Dorsolateral prefrontal cortex (tissue), 122 donors: ENCODE measurements at places on chromosomes 16 and 17.
A peak's percentile ranks its signal among the peaks of the same experiment; 100 is the strongest.

GRCh38 chr16:21134053-21134452 is 16.6 kb downstream of the DNAH3 start:
- DNase-seq, result no peak

- no peak for DNase-seq
These were observed 1.1 kb upstream of the SLC43A2 start for GRCh38 chr17:1629504-1630310.

DNA sequence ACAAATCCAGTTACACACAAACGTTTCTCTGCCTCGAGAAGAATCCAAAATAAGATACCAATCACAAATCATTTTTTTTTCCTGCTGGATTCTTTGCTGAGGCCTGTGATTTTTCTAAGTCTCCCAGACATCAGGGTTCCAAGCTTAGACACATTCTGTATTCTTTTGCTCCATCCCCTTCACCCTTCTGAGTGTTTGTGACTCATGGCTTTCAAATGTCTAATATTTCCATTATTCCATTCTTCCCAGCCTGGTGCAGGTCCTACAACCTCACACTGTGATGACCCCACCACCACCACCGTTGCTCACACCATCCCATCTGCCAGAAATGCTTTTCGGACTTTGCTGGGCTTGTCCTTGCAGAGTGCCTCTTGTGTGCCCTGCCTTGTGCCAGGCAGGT is 480.1 kb downstream of the SOX9 start:
- DNase-seq, result no peak

DNA sequence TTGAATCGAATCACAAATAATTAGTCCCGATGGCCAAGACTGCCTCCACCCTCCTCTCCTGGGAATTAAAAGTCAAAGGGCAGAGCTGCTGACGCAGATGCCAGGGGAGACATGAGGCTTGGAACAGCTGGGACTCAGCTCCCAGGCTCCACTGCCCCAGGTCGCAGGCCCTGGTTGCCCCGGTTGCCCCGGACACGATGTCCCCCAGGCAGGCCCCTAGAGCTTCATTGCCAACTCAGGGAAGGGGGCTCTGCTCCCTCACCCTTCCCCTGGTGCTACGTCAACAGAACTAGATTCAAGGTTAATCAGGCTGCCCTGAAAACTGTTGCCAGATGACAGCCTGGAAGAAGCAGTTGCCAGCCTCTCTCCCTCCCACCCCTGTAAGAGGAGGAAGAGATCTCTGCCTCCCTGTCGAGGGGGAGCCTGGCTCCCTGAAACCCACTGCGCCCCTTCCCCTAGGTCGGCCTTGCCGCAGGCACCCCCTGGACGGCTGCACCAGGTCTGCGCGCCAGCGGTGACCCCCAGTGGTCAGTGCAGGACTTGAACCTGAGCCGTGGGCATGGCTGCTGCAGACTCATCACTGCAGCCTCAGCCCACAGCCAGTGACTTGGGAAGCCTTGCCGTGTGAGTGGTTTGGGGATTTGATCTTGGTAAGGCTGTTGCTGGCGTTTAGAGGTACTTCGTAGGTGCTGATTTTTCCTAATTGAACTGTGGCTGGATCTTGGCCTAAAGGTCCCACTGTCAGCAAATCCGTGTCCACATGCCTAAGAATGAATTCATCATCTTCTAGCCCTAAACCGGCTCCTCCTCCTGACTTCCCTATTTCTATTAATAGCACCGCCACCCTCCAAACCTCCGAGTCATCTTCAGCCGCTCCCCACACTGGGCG is 84.1 kb upstream of the TOB1 start:
- peak; percentile 82 for DNase-seq

DNA sequence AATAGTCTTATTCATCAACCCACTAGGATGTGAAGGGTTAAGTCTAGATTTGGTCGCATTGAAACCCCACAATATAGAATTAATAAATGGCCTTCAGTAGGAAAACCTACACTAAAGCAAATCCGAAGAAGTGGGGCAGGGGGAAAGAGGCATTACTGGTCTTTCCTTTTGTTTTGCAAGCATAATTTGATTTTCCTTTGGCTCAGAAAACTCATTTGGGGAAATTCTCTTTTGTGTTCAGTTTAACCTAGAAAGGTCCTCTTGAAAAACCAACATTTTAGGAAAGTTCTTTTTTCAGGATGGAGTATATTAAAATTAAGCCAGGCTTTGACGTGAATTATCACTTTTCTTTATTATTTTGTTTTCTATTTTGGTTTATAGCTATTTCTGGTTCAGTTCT is 31.7 kb downstream of the ERCC4 start:
- no peak for DNase-seq

DNA sequence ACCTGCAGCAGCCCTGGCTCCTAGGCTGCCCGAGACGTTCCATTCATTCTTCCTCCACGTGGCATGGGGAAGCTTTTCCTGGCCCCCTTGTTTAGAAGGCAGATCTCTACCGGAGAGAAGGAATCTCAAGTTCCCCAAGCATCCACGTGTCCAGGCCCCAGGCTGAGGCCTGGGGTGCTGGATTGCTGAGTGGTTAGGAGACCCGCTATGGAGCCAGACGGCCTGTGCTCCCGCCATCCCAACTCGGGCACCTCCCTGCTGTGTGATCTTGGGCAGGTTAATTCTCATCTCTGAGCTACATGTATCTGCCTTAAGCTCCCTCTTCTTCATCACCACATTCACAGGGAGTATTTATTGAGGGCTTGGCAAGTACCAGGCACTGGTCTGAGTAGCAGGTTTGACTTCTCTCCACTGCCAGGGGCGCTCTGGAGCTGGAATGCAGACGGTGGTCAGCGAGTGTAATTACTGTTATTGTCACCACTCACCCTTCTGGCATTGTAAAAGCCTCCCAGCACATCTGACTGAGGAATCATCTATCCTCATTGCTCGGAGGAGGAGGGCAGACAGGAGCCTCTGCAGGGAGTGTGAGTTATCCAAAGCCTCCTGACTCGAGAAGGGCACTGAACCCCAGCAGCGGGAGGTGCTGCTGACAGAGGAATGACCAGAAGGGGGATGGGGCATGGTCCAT is 1.1 kb upstream of the ADGRG1 start:
- no peak for DNase-seq

- DNase-seq, result peak; percentile 59
These were observed 1.3 kb downstream of the THRA start for GRCh38 chr17:40063901-40064531.

DNA sequence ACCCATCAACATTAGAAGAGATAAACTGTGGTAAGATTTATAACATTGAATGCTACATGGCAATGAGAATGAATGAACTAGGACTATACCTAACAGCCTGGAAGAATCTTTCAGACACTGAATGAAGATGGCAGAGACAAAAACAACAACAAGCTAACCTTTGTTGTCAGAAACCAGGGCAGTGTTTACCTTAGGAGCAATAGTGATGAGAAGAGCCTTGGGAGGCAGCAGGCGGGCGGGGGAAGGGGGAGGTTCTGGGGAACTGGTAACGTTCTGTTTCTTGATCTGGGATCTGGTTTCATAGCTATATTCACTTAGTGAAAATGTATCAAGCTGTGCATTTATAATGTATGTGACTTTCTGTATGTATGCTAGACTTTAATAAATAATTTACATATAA is 139.0 kb upstream of the TNRC6C start:
- no peak for DNase-seq

DNA sequence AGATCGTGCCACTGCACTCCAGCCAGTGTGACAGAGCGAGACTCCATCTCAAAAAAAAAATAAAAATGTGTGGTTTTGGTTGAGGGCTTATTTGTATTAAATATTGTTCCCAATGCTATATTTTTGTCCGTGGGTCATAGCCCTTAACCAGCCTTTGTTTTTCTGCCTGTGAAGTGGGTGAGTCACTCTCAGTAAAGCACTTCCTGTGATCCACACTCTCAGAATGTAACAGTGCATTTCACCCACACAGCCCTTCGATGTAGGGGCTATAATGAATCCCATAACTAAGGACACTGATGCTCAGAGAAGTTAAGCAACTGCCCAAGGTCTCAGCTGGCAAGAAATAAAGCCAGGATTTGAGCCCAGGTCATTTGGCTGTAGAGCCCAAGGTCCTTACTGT is 34.7 kb upstream of the POLR3E start:
- no peak for DNase-seq

DNA sequence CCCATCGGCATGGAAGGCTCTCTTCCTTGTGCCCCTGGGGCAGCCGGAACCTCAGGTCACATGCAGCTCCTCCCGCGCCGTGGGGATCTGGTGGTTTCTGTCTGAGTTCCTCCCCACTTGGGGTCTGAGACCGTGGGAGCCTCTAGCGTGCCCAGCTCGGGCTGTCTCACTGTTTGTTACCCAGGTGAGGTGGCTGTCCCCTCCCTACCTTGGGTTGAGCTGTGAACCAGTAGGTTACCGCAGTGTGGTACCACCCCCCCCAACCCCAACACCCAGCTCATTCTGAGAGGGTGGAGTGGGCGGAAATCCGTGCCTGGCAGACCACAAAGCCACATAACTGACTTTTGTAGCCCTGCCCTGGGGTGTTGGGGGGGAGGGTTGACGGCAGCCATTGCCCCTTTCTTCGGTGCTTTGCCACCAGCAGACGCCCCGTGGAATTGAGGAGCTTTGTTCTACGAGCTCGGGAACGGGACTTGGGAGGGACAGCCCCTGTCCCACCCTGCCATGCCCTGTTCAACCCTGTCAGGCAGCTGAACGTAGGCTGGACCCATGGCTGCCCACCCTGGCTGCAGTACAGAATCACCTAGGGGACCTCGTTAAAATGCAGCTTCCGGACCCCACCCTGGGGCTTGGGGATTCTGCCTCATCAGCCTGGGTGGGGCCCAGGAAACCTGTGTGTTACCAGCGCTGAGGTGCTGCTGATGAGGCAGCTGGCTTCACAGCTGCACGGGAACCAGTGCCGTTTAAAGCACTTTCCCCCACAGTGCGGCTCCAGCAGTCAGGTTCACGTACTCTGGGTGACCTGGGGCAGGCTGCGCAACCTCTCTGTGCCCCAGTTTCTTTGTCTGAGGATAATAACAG is 18.5 kb downstream of the RAP1GAP2 start:
- DNase-seq, result no peak

DNA sequence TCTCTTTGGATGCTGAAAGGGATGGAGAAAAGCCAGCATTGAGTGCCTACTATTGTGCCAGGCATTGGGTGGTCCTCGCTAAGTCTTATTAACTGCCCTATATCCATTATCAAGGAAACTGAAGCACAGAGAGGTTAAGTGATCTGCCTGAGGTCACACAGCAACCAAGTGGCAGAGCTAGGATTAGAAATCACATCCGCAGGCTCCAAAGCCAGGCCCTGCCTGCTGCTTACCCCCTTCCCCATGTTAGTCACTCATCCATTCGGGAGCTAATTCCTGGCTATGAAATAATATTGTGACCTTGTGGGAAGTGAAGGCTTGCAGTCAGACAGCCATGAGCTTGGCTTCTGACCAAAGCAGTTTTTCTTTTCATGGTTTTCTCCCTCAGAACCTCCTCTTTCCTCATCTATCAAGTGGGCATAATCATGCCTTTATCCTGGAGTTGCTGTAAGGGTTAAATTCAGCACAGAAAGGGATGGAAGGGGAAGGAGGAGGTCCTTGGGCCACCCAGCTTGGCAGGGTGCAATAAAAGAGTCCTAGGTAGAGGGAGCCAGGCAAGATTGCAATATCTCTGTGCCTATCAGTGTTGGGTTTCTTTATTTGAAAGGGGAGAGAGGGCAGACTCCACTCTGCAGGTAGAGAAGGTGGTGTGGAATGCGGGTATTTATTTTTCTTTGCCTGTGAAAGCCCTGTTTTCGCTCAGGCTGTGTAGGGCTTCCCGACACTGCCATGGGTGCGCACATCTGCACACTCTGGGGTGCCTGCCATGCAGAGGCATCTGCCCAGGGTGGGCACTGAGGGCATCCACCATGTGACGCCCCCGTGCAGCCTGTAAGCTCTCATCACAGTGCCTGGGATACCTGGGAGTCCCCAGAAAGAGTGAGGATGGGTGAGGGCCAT is 11.3 kb downstream of the RAI1 start:
- no peak for DNase-seq

DNA sequence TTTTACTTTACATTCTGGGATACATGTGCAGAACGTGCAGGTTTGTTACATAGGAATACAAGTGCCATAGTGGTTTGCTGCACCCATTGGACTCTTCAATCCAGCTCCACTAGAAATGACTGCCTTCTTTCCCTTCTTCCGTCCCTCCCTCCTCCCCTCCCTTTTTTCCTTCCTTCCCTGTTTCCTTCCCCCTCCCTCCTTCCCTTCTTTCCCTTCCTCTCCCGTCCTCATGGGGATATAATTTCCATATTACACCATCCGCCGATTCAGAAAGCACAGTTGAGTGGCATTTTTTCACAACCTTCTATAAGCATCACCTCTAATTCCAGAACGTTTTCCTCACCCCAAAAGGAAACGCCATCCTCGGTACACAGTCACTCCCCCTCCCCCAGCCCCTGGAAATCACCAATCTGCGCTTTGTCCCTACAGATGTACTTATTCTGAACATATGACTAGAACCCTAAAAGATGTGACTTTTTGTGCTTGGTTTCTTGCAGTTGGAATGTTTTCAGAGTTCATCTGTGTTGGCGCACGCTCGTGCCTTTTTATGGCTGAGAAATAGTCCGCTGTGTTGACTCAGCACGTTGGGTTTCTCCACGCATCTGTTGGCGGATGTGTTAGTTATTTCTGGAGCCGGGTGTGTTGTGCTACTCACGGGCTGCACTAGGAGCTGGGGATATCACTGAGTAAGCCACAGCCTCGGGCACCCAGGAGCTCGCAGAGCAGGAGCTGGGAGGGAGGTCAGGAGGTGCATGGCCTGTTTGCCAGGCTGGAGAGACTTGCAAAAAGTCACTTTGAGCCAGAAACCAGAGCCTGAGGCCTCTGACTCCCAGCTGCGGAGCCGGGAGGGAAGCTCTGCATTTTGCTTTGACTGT is 336.4 kb downstream of the SEC14L1 start:
- DNase-seq, result peak; percentile 75

- DNase-seq, result no peak
These were observed 181.6 kb upstream of the CACNG3 start for GRCh38 chr16:24074574-24074973.

GRCh38 chr16:79642652-79643051 is 42.1 kb upstream of the MAF start:
- DNase-seq, result no peak

DNA sequence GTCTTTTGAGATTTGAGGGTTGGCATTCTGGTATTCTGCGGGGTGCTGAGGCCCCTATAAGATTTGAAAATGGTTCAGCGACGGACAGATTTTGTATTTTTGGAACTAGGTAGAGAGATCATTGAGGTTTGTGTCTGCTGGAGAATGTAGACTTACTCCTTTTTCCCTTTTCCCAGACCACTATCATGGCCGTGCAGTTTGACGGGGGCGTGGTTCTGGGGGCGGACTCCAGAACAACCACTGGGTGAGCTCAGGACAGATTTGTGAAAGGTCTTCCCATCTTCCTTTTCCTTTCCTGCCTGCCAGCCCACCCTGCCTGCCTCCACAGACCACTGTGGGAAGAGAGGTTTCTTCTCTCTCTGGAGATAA is 572 bp downstream of the PSMB6 start:
- no peak for DNase-seq

DNA sequence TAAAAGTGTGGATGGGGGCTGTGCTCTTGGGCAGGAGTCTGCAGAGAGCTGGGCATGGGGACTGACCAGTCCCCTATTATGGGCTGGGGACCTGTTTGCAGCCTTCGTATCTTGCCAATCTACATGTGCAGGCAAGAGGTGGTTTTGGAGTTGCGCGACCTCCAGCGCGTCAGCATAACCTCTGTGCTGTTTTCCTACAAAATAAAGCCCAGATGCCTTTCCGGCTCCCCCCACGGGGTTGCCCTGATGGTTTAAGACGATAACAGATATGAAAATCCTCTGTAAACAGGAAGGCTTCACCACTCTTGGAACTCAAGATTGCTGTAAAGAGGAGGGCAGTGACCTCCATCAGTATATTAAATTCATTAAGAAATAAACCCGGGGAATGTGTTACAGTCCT is 16.5 kb upstream of the SPPL2C start:
- DNase-seq, result no peak
